ENCODE measurements at places on chromosomes 1 and 21.
A peak's percentile ranks its signal among the peaks of the same experiment; 100 is the strongest.

DNA sequence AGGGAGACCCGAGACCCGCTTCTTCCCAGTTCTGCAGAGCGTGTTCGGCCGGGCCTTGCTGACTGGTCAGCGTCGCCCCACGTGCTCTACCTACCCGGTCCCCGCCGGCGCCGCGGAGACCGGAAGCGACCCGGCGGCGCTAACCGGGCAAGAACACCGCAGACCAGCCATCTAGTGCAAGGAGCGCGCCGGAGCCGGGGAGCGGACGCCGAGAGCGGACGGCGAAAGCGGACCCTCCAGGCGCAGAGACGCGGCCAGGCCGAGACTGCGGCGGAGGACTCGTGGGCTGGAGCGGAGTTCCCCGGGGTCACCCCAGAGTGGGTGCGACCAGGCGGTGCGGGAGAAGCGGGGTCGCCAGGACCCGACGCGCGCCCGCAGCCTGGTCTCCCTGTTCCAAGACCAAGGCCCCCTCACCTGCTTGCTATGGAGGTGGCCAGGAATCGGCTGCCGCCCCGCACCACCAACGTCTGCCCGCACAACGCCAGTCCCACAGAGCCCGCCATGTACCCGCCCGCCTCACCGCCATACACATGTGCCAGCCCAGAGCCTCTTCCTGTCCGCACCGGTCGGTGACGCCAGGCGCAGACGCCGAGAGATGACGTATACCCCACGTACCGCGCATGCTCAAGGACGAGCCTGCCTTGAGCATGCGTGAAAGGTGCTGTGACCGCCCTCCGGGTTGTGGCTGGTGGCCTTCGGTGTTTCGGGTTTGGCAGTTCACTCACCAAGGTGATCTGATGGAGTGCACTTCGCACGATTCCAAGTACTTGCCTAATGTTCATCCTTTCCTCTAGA, at the start of gene WDR4:
Gene WDR4, minus strand, starts transcription at position 547 of the 795 bp plus-strand sequence. Its CDS starts 44 bp downstream, at position 503.
- peak; percentile 91 for DNase-seq

DNA sequence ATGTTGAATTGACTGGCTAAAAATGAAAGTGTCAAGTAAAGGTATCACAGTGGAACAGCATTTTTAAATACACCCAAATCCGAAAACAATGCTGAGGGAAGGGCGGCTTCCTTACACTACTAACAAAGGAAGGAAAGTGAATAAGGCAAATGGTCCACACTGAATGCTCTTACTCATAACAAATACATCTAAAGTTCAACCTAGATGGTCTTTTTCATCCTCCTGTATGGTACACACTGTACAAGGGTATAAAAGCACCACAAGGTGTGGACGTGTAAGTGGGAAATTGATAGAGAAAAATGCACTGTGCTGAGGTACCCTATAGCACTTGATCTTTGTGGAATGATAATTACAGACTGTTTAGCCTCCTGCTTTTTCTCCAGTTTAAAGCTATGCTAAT, 7.1 kb upstream of the PALMD start:
- DNase-seq = no peak

- DNase-seq = no peak
Measured at GRCh38 chr1:67545364-67545763, 115.2 kb upstream of the SERBP1 start.

- no peak for DNase-seq
Measured at GRCh38 chr1:39048745-39049370, 22.7 kb downstream of the NDUFS5 start.

DNA sequence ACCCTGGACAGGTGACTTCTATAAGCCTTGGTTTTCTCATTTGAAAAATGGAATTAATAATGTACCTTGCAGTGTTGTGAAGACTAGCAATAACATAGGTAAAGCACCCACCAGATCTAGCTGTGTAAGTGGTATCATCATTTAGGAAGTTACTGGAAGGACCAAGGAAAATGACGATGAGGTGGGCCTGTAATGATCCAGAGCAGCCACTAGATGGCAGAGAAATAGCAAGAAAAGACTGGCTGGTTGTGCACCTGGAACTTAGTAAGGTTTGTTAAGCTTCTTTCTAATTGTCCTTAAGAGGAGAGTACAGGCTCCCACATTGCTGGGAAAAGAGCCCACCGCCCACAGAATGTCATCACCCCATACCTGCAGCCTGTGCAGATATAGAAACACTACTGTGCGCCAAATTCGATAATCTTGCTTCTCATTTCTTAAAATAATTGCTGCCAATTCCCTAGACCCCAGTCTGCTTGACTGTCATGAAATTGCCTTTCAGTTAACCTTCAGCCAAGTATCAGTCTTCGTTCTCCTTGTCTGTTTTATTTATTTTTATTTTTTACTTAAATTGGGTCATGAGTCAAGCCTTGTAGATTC, 37.2 kb downstream of the WNT4 start:
- peak; percentile 25 for DNase-seq

GRCh38 chr21:45467221-45467779, 62.3 kb downstream of the COL18A1 start:
- DNase-seq = no peak

GRCh38 chr1:28642056-28642846, 616 bp downstream of the TAF12 start:
- no peak for DNase-seq

- no peak for DNase-seq
Measured at GRCh38 chr1:171286032-171286705, 27.8 kb upstream of the FMO4 start.

GRCh38 chr1:2311184-2312032, 79.9 kb downstream of the MORN1 start:
- DNase-seq = peak; percentile 30

DNA sequence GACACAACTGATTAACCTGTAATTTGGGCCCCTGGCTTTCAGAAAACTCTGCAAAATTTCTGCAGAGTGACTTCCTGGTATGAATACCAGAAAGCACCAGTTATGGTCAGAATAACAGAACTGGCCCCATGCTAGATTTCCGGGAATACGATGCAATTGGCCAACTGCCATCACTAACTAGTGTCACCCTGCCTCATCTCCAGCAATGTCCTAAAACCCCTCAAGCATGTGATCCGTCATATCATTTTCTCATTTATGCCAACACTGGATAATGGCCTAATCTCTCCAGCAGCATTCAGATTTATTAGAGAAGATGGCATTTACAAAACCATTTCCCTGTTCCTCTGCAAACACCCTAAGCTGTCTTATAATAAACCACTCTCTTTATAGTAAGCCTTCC, 15.4 kb downstream of the KAZN start:
- no peak for DNase-seq

- DNase-seq = no peak
Measured at GRCh38 chr21:44583800-44584147, 3.4 kb upstream of the KRTAP10-5 start.

- peak; percentile 99 for DNase-seq
Measured at GRCh38 chr1:235917267-235917811, 50.6 kb upstream of the LYST start.

DNA sequence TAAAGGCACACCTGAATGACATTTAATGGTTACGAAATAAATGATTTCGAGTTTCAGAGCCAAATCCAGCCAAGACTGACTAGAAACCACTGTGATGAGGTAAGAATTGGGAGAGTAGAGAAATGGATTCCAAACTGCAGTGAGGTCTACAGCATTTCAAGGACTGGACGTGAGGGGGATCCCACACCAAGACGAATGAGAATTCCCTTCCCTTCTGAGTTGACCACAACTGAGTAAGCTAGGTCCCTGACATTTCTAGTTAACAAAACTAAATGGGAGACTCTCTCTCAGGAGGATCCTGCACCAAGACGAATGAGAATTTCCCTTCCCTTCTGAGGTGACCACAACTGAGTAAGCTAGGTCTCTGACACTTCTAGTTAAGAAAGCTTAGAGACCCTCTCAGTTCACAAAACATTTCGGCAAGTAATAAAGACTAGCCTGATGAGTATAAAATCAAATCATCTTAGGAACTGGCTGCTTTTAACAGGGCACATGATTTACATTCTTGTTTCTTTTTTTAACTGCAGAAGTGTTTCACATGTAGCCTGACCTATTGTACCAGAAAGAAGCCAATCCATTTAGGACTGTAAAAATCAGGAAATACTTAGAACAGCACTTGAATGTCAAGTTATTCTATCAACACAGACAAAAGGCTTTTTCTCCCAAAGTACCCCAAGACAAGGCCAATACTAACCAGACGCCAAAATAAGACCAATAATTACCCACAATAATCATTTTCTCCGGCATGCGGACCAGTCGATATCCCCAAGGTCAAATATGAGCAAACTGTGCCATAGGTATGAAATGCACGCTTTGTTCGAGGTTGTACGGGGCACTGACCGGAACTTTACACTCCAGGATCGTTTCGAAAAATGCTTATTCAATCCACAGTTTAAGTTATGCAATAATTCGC, 1.4 kb upstream of the SPATA1 start:
- DNase-seq = peak; percentile 36

DNA sequence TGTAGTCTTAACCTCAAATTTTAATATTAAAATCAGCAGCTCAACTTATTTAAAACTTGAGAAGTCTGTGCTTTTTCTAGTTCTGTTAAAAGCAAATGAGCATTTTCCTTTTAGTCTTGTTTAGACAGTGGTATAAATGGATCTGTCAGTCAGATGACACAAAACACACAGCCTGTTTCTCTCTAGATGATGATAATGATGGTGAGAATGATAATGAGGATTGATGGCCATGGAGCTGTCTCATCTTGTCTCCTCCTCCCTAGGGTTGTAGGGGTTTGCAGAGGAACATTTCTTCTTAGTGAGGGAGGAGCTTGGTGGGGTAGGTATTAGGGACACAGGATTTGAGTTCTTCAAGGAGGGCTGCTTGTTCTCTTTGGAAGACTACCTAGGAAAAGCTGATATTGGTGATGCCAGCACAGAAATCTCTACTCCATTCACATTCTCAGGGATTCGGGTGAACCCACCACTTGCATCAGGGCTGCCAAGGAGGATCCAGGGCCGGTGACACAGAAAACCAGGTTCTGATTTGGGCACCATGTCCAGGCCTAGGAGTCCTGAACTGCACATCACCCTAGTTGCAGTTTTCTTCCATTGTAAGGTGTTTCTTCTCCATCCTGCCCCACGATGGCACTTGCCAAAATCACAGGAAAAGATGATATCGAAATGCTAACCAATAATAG, 147.6 kb downstream of the RHOU start:
- no peak for DNase-seq

DNA sequence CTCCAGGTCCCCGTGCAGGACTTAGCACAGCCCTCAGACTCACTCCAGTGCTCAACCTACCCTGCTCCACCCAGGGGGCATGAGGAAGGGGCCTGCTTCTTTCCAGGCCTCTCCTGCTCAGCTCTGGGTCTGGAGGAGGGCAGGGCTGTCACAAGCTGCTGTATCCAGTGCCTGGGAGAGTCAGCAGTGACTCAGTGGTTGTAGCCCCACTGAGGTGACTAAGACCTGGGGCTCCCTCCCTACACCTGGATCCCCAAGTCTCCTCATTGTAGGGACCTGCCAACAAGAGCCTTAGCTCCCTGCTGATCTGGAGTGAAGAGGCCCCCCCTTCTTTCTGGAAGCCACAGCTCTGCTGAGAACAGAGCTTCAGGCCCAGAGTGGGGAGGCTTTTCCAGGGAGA, 36.1 kb upstream of the FAM131C start:
- DNase-seq = no peak

GRCh38 chr1:227903061-227903521, 44.6 kb downstream of the WNT9A start:
- DNase-seq = no peak

GRCh38 chr1:209038735-209039134, 544.8 kb upstream of the CAMK1G start:
- DNase-seq = no peak

DNA sequence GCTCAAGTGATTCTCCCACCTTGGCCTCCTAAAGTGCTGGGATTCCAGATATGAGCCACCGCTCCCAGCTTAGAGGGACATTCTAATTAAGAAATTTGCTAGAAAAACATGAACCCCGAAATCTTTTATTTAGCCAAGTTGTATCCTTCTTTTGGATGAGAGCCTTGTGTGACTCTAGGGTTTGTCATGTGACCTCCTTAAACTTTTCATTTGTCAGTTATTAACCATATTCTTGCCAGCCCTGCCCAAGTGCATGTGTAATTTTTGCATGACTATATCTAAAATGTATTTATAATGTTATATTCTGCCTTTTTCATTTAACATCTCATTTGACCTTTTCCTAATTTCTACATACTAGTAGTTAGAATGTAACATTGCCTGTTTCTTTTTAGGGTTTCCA, 1.9 kb downstream of the UTP25 start:
- no peak for DNase-seq

DNA sequence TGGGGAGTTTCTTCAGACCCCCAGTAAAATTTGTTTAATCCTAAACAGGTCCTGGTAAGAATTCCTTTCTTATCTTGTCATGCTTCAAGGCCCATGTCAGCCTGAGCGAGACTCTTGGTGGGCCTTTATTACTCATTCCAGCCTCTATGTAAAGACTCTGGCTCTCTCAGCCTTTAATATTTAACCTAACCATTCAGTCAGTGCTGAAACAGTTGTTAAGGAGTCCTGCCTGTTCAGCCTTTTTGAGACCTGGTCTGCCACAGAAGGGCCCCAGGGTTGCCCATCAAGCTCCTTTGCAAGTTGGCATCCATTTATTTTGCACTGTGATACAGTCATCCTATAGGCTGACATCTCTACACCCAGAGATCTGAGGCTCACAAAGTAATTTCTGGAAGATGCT, 107.7 kb upstream of the VANGL1 start:
- DNase-seq = no peak

GRCh38 chr1:204633665-204634064, 51.9 kb downstream of the LRRN2 start:
- DNase-seq = no peak

GRCh38 chr1:95138223-95138622, 21.1 kb downstream of the TLCD4 start:
- DNase-seq = no peak

DNA sequence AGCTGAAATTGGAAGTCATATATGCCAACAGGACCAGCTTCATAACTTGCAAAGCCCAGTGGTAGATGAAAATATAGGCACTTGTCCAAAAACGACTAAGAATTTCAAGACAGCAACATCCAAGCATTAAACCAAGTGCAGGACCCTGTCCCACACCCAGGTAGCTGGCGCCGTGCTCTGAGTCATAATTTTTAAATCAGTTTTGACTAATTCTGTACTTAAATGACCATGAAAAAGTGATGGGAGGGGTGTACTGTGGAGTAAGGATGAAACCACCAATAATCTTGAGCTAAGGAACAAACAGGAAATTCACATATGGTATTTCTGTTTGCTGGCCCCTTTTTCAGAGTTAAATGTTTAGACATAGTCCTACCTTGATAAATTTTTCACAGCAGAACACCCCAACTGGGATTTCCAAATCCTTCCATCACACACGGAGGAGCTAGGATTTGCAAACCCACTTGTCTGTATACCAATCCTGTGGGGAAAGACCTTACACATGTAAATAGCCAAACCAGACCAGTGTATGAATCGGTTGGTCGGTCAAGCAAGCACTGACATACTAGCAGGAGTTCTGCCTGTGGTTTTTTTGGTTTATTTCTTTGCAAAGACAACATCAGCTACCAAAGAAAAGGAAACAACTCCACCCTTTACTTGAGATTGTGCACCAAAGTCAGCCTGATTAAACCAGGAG, 235.7 kb upstream of the RAB4A start:
- DNase-seq = no peak

- peak; percentile 14 for DNase-seq
Measured at GRCh38 chr1:215595231-215595630, 28.1 kb downstream of the KCTD3 start.

GRCh38 chr1:67230539-67230938, 64.3 kb downstream of the IL23R start:
- no peak for DNase-seq
